ENCODE measurements at places on chromosomes 6 and 20. TPM values are rescaled to one million over a fixed set of nuclear protein-coding genes. Genes with fewer than 3 reads are reported as not detected.

The TMEM244 gene
- not detected for total RNA-seq

The SNAP91 gene
- total RNA-seq: not detected

The ETV7 gene
- total RNA-seq: 0.51 TPM

The BTBD3 gene
- 13.2 TPM for total RNA-seq

The LIME1 gene
- total RNA-seq: 15.7 TPM

The PRR18 gene
- 0.14 TPM for total RNA-seq

The STX16 gene
- 103 TPM for total RNA-seq

The ELOVL2 gene
- total RNA-seq: not detected

The HLA-DPA1 gene
- 58.9 TPM for total RNA-seq

The ADA gene
- 34.5 TPM for total RNA-seq

DNA sequence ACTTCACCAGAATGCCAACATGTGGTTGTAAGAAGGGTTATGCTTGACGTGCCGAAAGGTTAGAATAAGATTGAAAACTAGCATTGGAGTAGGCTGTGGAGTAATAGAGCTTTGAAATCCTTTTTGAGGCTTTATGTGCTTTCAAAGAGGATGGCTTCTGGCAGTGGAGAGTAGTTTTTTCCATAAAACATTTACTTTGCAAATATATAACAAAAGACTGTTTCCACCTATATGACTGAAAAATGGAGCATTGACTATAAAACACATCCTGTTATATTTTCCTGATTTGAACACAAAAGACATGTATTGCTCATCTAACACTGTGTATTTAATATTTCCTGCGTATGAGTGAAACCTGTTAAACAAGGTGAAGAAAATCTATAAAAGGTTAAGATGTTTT is 38.8 kb downstream of the ZFAND3 start:
- DNase-seq: no peak
- no peak overlapping the region for H3K4me3 ChIP-seq
- H3K4me1 ChIP-seq: peaks cover 29% of the 10 kb centered on the region
- peaks cover 4% of the 10 kb centered on the region for H3K36me3 ChIP-seq
- H3K27ac ChIP-seq: peak overlapping the region; percentile 65
- H3K27me3 ChIP-seq: no peaks in the 10 kb centered on the region

DNA sequence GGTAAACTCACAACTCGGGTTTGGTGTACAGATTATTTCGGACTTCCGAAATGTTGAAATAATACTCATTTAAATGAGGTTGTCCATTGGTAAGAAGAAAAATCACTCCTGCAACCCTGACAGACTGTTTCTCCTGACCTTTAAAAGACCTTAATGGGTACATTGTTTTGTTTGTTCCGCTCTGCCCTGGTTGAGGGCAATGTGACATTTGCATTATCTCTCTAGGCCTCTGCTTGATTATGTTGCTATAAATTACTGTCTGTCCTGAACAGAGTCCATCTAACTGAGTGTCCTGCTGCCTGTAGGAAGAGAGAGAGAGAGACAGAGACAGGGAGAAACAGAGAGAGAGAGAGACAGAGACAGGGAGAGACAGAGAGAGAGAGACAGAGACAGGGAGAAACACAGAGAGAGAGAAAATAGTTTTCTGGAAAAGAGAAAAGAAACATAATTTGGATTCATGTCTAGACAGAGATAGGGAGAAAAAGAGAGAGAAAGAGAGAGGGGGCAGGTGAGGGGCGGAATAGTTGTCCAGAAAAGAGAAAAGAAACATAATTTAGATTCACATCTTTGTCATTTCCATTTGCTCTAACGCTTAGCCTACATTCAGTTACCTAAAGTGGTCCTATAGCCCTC is 83.2 kb downstream of the SHLD1 start:
- peaks cover 11% of the 10 kb centered on the region for H3K36me3 ChIP-seq
- H3K4me1 ChIP-seq: peaks cover 19% of the 10 kb centered on the region
- no peak overlapping the region for H3K4me3 ChIP-seq

GRCh38 chr6:117564681-117565080 is 37.6 kb downstream of the GOPC start:
- DNase-seq: no peak
- H3K4me3 ChIP-seq: no peak overlapping the region
- H3K27ac ChIP-seq: no peak overlapping the region
- H3K4me1 ChIP-seq: peaks cover 8% of the 10 kb centered on the region
- H3K27me3 ChIP-seq: no peaks in the 10 kb centered on the region

- no peaks in the 10 kb centered on the region for H3K27me3 ChIP-seq
- DNase-seq: no peak
- no peaks in the 10 kb centered on the region for H3K36me3 ChIP-seq
Observed at GRCh38 chr6:72716916-72717315, 95.1 kb downstream of the KCNQ5 start.

GRCh38 chr6:3749977-3750316 is 1.6 kb downstream of the PXDC1 start:
- no peak overlapping the region for H3K4me3 ChIP-seq
- no peaks in the 10 kb centered on the region for H3K36me3 ChIP-seq
- no peak for DNase-seq
- no peak overlapping the region for H3K27ac ChIP-seq

DNA sequence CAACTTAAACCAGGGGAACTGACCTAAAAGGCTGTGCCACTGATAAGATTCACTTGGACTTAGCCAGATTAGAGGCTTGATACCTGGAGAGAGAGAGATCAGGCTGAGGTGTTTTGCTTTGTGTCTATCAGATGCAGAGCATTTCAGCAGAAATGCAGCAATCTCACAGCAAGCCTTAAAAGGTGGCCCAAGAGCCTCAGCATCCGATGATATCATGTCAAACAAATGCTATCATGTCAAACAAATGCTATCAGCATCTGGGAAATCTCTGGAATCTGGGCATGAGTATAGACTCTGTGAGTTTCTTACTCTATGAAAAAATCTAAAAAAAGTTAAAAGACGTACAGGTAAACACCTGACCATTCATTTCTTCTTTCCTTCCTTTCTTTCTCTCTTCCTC is 718.9 kb downstream of the EYS start:
- no peaks in the 10 kb centered on the region for H3K4me1 ChIP-seq
- no peak for DNase-seq
- no peaks in the 10 kb centered on the region for H3K27me3 ChIP-seq

DNA sequence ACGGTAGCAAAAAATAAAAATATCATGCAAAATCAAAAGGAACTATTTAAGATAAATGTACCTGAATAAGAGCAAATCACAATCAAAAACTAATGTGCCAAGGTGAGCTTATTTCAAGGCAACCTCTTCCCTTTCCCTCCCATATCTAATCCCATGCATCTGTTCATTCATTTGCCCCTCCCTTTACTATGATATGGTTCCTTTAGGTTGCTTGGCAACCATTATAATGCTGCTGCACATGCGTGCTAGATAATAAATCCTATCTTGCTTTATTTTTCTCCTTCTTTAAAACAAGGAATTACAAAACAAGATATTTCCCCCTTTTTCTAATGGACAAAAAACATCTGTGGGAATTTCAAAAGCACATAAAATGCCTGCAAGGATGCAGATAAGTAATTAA is 318.2 kb upstream of the POU3F2 start:
- no peak overlapping the region for H3K27ac ChIP-seq
- no peaks in the 10 kb centered on the region for H3K27me3 ChIP-seq
- no peaks in the 10 kb centered on the region for H3K4me1 ChIP-seq
- no peak for DNase-seq

DNA sequence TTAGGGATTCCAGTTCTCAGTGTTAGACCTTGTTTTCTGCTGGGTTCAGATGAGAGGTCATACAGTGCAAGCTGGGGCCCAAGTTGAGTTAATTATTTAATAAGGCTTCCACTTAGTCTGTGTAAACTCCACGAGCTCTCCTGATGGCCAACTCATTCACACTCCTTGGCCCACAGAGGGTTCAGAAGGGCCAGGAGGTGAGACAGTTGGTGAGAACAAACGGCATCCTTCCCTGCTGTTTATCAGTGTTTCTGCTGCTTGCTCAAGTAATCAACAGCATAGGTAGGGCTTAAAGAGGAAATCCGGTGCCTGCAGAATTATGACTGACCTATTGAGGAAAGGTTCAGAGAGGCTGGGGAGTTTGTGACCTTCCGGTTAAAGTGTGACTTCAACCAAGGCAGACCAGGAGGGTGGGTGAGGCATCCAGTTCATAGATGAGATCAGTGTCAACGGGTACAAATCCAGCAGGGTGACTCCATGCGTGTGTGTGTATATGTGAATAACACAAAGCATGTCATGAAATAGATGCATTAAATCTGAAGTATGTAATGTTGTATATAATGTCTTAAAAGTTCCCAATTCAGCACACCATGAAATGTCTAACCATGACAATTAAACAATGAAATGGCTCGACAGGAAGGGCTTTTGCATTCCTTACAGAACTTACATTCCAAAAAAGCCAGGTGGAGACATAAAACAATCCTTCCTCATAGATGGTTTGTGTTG is 37.4 kb upstream of the BCAS1 start:
- H3K4me3 ChIP-seq: no peak overlapping the region
- peaks cover 5% of the 10 kb centered on the region for H3K27me3 ChIP-seq
- no peak for DNase-seq
- peaks cover 11% of the 10 kb centered on the region for H3K4me1 ChIP-seq
- no peaks in the 10 kb centered on the region for H3K36me3 ChIP-seq

DNA sequence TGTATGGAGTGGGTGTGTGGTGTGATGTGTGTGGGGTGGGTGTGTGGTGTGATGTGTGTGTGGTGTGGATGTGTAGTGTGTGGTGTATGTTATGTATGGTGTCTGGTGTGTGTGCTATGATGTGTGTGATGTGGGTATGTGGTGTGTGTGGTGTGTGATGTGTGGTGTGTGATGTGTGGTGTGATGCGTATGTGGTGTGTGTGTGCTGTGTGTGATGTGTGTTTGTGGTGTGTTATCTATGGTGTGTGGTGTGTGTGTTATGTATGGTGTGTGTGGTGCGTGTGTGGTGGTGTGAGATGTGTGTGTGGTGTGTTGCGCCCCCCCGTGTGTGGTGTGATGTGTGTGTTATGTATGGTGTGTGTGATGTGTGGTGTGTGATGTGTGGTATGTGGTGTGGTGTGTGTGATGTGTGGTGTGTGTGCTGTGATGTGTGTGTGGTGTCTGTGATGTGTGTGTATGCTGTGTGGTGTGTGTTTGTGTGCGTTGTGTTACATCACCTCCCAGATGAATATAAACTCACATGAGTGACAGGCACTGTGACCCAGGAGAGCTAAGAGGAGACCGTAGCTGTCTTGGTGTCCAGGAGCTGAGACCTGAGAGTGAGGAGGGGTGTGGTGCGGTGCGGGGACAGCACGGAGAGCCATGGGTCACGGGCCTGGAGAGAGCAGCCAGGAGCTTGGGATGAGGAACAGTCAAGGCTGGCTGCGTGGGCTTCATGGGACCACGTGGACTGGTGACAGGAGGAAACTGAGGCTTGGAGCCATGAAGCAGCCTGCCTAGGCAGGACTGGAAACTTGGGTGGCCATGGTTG is 8.8 kb downstream of the DLGAP4 start:
- H3K4me1 ChIP-seq: no peaks in the 10 kb centered on the region
- DNase-seq: no peak
- H3K36me3 ChIP-seq: no peaks in the 10 kb centered on the region

Measured in activated T-helper 2 cell treated with anti-CD3 and anti-CD28 coated beads, Interferon-gamma antibody, Interleukin-2, Interleukin-4, amounts not matched to agents 10 μg/mL and 5 μg/mL and 100 μg/mL, durations not matched to agents 14 hours and 24 hours and 36 hours (primary cell).